ENCODE measurements at places on chromosomes 12 and 14.

- DNase-seq, result no peak
Measured at GRCh38 chr12:69881771-69882170, 56.7 kb downstream of the MYRFL start.

- DNase-seq, result no peak
Measured at GRCh38 chr14:91454580-91454979, 37.0 kb upstream of the CCDC88C start.

- DNase-seq, result no peak
Measured at GRCh38 chr12:127126260-127126628, 1140.7 kb upstream of the TMEM132C start.

DNA sequence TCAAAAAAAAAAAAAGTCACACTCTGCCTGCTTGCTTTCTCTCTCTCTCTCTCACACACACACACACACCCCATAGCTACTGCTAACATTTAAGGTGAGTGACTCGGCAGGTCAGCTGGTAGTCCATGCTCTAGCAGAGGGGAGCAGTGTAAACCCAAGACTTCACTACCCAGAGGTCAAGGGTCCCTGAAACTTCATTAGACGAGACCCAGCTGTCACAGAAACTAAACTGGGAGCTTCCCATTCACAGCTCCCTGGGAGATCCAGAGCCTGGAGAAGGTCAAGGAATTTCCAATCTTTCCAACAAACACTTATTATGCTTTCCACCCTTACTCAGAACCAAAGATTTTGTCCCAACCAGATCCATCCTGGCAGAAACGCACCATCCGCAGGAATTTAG lies 33.2 kb downstream of the CKAP4 start:
- DNase-seq, result no peak

GRCh38 chr14:90903101-90903500 lies 86.9 kb upstream of the TTC7B start:
- peak; percentile 20 for DNase-seq

DNA sequence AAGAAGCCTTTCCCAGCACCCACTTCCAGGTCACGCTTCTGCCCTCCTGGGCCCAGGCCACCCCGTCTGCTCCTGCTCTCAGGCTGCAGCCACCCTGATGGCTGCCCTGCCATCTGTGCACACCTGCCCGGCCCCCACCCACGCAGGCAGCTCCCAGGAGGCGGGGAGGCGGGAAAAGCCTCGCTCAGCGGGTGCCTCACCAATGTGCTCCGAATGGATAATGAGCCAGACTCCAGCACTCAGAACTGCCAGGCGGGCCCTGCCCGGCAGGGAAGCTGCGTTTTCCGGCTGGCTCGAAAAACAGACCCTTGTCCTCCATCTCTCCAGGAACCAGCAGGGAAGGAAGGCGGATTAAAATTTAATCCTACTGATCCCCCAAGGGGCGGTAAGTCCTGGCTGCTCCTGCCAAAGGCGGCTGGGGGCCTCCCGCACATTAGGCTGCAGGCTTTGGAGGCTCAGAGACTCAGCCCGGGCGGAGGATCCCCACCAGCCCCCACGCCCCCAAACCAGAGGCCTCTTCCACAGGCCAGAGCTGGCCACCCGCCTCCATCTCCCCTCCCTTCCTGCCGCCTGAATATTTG lies 104.0 kb downstream of the NCOR2 start:
- DNase-seq, result no peak

- no peak for DNase-seq
Measured at GRCh38 chr14:63297372-63298063, 21.2 kb downstream of the GPHB5 start.

DNA sequence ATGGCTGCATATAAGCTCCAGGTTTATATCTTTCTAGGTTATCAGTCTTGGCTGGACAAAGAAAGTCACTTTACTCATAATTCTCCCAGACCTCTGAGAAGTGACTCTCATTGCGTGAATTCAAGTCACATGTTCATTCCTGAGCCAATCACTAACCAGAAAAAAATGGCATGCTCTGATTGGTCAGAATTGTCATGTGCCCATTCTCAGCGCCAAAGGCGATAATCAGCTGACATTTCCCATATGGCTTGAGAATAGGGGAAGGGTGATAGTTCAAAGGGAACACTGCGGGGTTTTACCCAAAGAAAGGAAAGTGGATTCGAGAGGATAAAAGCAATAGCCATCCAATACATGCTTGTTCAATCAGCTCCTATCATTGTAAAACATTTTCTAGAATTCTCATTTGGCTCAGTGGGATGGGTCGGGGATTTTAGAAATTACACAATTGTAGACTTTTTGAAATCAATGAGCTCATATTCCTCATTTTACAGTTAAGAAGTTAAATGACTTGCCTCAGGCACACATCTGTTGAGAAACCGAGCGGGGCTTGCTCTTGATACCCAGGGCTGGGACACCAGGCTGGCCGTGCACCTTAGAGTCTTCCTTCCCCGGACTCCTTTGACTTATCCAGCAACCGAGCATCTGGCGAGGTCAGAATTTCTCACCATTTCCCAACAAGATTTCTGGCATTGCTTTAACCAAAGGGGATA lies 454.0 kb upstream of the TBX3 start:
- DNase-seq, result no peak

- no peak for DNase-seq
Measured at GRCh38 chr14:70239802-70240201, 51.1 kb upstream of the SLC8A3 start.

GRCh38 chr12:76341436-76342030 lies 6.7 kb downstream of the BBS10 start:
- DNase-seq, result no peak

DNA sequence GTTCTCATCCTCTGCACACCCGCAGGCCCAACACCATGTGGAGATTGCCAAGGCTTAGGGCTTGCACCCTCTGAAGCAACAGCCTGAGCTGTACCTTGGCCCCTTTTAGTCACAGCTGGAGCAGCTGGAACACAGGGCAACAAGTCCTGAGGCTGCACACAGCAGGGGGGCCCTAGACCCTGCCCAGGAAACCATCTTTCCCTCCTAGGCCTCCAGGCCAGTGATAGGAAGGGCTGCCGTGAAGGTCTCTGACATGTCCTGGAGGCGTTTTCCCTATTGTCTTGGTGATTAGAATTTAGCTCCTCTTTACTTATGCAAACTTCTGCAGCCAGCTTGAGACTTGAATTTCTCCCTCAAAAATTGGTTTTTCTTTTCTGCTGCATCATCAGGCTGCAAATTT lies 373.5 kb upstream of the CLEC14A start:
- no peak for DNase-seq

DNA sequence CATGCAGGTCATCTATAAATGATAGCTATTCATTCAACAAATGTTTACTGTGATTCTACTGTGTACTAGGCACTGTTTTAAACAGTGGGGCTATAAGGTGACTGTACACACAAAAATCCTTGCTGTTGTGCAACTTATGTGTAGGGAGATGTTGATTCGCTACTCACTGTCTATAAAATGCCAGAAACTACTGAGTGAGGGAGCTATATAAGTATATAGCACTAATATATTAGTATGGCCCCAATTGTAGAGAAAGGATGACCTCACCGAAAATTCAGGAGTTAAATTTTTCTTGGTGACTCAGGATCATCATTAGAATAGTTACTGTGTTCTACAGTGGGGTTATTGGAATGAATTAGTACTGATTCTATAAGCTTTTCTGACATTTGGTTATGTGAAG lies 117.4 kb downstream of the TGFB3 start:
- DNase-seq, result no peak

GRCh38 chr14:98223106-98223505 lies 1048.9 kb downstream of the BCL11B start:
- DNase-seq, result no peak

DNA sequence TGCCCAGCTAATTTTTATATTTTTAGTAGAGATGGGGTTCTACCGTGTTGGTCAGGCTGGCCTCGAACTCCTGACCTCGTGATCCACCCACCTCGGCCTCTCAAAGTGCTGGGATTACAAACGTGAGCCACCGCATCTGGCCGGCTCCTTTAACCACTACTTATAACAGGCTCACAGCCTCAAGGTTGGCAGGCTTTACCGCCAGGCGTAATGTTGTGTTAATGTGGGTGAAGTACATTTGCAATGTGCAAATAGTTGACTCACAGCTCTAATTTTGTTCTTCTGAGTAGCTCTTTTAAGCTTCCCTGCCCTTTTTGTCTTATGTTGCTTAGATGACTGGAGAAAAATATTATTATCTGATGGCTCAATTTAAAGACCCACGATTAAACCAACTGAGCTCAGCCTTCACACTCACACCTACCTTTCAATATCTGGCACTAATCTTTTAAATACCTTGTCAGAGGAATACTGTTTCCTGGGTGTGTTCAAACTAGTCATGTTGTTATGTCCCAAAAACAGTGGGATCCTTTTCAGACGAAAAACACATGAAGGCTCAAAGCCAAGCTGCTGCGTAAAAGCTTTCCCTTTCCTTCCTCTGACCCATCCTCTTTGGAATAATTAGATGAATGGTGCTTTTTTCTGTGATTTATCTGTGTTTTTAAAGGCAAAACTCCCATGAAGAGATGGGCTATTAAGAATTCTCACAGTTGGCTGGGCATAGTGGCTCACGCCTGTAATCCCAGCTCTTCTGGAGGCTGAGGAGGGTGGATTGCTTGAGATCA lies 57.2 kb upstream of the USP44 start:
- no peak for DNase-seq

DNA sequence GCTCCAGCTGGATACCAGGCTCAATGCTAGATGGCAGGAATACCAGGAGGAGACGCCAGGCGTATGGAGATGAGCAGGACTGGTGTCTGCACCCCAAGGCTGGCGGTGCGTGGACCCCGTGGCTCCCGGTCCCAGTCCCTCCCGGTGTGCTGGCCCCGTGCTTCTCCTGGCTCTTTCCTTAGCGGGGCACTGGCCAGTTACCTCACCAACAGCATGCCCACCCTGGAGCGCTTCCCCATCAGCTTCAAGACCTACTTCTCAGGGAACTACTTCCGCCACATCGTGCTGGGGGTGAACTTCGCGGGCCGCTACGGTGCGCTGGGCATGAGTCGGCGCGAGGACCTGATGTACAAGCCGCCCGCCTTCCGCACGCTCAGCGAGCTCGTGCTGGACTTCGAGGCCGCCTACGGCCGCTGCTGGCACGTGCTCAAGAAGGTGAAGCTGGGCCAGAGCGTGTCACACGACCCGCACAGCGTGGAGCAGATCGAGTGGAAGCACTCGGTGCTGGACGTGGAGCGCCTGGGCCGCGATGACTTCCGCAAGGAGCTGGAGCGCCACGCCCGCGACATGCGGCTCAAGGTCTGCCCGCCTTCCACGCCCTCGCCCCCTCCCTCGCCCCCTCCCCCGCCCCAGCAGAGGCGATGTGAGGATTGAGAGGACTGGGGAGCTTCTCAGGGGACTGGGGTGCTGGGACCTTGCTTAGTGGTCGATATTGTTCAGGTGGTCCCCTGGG lies 14.6 kb downstream of the VASH1 start:
- no peak for DNase-seq

GRCh38 chr12:591167-592023 lies 71.8 kb downstream of the NINJ2 start:
- no peak for DNase-seq

DNA sequence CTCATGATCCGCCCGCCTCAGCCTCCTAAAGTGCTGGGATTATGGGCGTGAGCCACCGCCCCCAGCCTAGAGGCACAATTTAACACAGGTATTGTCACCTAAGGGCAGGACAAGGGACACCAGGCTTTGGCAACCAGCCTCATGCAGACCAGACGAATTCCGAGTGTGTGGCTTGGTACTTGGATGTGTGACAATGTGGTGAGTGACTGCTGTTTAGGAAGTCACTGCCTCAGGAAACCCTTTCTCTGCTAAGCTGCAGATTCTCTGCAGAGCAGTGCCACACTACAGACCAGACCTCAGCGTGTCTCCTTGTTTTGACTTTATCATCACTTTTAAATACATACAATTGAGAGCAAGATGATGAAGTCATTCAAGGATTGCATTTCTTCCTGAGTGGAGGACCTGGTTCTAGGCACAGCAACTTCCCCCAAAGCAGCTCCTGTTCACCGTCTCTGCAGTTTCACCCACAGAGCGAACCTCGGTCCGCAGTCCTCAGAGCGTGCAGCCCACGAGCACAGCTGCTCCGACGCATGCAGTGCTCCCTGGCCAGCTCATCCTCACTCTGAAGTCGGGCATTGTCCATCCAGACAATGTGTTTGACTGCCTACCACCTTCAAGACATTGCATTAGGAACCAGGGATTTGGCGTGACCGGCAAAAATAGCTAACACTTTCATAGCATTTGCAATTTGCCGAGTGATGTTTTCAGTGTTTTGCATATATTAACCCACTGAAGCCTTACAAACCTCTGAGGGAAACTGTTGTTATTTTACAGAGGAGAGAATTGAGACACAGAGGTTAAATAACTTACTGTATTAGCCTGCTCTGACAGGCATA lies 235.2 kb downstream of the CHST11 start:
- no peak for DNase-seq

DNA sequence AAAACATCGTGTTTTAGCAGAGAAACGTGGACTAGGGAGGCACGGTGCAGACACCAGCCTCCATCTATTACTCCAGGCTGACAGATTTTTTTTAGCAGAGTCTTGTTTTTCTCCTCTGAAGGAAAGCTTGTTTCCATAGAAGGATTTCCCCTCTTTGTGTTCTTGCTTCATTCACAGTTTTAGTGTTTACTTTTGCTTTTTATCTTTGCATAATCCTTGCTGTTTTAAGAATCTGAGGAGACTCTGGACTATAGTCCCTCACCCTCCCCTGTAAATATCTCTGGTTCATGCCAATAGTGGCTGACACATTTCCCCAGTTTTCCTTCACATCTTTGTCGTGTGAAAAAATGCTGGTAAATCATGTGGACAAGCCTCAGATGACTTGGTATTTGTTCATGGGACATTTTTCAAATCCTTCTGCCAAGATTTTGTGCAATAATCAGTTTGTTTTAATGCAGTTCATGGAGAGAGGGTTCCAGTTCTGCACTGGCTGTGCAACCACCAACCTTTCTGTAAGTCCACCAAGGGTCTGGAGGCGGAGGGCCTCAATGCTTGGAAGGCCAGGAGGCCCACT lies 39.9 kb upstream of the TMCC3 start:
- DNase-seq, result no peak

GRCh38 chr14:25006961-25007795 lies 42.8 kb downstream of the STXBP6 start:
- DNase-seq, result no peak

DNA sequence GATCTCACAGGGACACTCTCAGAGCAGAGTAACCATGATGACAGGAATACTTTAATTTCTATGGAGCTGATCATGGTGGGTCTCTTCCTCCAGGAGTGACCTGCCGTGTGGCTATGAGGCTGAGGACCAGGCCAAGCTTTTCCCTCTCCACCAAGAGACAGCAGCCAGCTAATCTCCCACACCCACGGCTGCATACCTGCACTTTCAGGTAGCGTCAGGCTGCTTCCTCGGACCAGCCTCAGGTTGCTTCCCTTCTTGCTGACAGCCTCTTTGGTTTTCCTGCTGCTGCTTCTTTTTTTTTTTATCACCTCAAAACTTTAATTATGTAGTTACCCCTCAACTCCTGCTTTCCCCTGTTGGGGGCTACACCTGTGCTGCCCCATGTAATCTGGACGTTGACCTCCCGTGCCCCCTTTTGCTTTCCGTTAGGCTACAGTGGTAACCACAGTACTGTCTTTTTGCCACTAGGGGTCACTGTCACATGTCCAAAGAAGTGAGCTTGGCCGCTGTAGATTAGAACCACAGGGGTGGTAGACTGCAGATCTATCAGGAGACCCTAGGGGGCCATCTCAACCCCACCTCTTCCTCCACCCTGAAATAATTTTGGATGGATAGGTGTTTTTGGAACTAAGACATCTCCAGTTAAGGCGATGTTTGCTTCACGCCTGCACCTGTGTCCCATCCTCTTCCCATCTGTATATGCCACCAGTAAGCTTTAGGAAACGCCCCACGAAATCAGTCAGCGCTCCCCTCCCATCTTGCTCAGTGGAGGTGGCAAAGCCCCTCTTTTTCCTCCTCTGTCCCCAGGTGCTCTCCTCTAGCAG lies 7.8 kb upstream of the PIP4K2C start:
- DNase-seq, result peak; percentile 84

GRCh38 chr14:100525615-100526014 lies 61.6 kb downstream of the BEGAIN start:
- DNase-seq, result no peak

All from GM19239 (cell line).